Stimulated activated CD8-positive, alpha-beta memory T cell treated with anti-CD3 and anti-CD28 coated beads, Interleukin-4, amount 100 ng/mL, for 4 hours (primary cell): ENCODE measurements at places on chromosomes 1 and 21.

DNA sequence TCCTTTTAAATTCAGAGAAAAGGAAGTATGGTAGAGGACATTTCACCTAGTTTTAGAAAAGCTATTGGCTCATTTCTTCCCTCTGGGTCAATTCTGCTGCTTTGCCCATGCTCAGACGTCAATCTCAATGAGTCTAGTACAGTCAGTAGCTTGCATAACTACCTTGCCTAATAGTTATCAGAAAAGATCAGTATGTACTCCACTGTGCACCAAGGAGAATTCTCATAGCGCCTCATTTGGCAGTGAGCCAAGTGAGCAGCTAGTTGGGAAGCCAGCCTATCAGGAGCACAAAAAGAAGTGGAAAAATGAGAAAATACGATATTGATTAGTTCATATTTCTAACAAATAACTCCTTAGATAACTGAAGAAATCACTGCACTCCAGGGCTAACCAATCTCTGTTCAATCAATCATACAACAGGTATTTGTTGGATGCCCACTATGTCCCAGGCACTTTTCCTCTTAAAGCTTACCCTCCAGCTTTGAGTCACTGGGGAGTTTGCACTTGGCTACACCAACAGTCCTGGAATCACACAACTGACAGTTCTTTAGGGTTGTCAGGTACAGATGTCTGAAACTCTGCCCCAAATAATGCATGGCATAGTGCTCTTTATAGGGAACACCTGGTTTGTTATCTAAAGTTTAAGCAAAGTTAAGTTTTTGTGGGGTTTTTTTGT lies 50.2 kb downstream of the PRDX6 start:
- DNase-seq, result no peak

- no peak for DNase-seq
Observed at GRCh38 chr1:17306407-17306806, 1.6 kb upstream of the PADI4 start.

- DNase-seq, result no peak
Observed at GRCh38 chr1:226656601-226657277, 82.3 kb downstream of the ITPKB start.

- DNase-seq, result no peak
Observed at GRCh38 chr21:35482933-35483662, 434.0 kb upstream of the RUNX1 start.

DNA sequence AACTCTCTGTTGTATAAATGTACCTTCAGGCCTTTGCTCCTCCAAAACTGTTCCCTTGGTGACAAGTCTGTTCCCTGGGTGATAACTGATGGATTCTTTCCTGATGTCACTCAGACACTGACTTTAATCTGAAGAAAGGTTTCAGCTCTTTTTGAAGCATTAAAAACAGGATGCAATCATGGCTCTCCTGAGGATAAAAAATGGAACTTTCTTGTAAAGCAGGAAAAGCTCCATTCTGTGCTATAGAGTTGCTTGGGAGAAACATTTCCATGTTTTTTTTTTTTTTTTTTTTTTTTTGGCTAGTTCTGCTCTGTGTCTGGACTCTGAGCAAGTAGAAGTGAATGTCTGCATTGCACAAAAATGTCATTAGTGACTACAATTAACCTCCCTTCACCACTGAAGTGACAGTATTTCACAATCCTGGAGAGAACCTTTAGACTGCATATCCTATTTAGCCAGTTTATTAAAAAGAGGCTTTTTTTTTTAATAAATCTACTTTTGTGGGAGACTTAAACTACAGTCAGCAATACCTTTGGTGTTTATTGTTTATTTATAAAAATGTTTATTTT lies 101.7 kb upstream of the PRMT6 start:
- no peak for DNase-seq

DNA sequence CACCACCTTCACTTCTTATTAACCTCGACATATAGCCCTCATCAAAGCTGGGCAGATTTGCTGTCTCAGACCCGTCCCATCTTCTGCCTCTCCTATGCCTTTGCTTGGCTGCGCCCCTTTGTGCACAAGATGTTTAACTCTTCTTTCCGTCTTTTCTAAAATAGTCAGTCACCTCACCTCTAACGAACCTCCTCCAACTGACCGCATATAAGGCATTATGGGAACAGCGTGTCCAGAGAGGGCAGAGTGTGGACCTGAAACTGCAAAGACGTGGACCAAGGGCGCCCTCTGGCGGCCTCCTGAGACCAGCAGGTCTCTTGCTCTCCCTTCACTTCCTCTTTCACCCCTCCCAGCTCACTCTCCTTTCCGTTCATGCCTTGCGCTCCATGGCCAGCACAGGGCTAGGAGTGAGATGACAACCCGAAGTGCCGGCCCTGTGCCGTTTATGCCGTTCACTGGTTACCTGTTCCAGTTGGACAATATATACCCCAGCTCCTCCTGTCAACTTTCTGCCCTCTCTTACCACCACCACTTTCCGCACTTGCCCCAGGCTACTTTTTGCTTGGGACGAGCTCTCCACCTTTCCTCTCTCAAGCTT lies 2.5 kb upstream of the METTL25B start:
- peak; percentile 46 for DNase-seq

DNA sequence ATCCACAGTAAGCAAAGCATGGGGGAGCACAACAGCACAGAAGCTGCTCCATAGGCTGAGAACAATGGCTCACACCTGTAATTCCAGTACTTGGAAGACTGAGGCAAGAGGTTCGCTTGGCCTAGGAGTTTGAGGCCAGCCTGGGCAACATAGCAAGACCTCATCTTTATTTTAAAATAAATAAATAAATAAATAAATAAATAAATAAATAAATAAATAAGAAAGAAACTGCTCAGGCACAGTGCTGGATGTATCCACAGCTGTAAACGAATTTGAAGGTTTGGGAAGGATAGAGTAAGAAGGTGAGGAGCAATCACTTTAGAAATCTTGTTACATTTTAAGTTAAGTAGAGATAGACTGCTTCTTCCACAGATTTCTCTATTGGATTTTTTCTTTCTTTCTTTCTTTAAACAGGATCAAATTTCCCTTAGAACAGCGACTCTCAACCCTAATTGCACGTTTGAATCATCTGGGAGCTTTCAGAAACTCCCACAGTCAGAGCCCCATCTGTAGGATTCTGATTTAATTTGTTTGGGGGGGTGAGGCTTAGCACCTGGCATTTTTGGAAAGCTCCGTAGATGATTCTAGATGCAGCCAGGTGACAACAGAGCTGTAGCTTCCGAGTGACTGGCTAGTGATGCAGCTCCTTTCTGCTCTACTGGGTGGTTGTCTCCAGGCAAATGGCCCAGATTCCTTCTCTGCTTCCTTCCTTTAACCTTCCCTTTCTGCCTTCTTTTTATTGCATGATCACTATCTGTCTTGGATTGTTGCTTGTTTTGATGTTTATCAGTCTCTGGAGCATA lies 53.5 kb downstream of the S1PR1 start:
- DNase-seq, result no peak

DNA sequence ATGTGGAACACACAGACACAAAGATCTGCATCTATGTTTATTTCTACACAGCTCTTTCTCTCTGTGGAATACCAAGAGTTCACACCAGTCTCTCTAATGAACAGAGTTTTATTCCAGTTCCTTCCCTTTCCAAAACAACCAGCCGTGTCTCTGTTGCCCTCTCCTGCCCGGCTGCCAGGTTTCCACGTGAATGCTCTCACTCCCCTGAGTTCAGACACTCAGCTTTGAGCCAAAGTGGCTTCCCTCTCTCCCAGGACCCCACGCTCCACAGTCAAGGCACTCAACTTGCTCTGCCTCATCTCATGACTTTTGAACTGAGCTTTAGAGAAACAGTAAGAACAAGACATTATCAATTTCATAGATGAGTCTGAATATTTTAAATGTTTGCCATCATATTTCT lies 488.9 kb downstream of the SMYD3 start:
- DNase-seq, result no peak

DNA sequence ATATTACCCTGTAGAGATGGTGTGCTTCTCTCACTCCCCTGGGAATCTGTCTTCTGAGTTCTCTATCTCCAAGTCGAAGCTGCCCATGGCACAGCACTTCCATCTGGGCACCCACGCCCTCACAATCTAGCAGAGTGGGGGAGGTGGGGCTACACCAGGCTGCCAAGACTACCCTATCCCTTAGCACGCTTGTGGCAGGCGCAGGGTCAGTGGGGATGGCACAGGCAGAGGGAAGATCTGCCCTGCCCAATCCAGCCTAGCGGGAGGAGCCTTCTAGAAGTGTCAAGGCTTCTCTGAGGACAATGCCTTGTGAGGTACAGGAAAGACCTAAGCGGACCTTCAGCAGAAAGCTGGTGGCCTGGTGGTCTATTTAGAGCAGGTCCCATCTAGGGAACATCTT lies 49.1 kb downstream of the DMAP1 start:
- DNase-seq, result no peak

GRCh38 chr1:10494418-10494753 lies 19.6 kb downstream of the PEX14 start:
- DNase-seq, result no peak

DNA sequence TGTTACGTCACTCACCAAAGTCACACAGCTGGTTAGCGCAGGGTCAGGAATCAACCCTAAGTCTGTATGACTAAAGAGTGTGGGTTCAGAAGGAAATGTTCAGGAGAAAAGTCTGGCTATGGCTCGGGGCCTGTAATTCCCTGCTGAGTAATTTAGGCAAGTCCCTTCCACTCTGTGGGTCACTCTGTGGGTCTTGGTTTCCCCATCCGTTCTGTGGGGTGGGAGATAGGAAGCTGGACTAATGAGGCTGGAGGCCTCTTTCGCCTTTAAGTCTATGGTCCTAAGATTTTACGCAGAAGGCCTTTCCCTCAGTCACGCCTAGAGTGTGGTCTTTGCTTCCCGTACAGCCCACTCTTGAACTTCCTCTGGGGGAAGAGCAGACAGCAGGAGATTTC lies 14.3 kb upstream of the MED18 start:
- DNase-seq, result no peak

DNA sequence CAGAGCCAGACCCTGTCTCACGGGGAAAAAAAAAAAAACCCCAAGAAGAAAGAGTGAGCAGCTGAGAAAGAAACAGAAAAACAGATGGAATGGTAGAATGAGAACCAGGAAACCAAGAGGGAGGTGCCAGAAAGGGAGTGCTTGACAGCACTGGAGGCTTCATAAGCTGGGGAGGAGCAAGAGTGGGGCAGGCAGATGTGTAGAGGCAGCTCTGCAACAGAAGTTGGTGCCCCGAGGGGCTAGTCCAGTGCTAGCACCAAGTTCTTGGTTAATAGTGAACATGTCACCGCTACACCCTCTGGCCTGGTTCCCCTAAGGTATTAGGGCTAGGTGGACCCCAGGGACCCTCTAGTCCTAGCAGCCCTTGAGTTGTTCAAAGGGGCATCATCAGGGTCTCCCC lies 98.0 kb downstream of the TGFBR3 start:
- DNase-seq, result no peak

- DNase-seq, result no peak
Observed at GRCh38 chr1:14182856-14183255, 415.6 kb upstream of the KAZN start.

- DNase-seq, result no peak
Observed at GRCh38 chr1:183164340-183164739, 21.7 kb upstream of the LAMC2 start.

DNA sequence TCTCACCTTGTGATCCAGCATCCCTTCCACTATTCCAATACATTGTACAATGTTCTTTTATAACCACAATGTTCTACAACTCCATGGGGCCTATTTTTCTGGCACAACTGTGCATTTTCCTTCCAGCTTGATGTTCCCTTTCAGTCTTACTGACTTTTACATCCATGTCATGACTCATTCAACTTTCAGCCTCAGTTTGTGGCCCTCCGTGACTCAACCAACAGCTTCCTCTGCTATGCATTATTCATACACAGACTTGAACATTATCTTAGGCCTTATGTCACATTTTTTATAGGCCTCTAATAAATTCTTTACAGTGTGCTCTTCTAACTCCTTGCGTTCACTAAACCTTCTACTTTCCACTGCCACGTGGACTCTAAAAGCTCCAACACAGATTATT lies 119.4 kb upstream of the PRMT6 start:
- no peak for DNase-seq

DNA sequence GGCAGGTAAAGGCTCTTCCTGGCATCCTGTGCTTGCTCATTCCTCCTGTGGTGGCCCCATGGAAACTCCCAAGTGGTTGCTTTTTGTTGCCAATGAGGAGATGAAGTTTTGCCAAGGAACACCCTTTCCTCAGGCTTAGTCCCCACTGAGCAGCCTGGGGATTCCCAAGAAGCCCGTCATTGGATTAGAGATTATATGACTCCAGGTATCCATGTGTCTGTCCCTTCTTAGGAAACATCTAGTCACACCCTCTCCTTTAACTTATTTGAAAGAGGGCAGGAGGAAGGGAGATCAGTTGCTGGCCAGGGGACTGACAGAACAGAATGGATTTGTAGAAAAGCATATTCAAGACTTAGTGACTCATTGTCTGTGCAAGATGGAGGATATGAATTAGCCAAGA lies 3.8 kb upstream of the LCE3A start:
- no peak for DNase-seq

- no peak for DNase-seq
Observed at GRCh38 chr1:86430376-86430775, 6.4 kb downstream of the CLCA2 start.

- no peak for DNase-seq
Observed at GRCh38 chr1:111361761-111362160, 65.8 kb downstream of the OVGP1 start.

GRCh38 chr1:171809834-171810233 lies 28.4 kb downstream of the METTL13 start:
- DNase-seq, result no peak

- DNase-seq, result no peak
Observed at GRCh38 chr1:158371188-158371953, 17.7 kb downstream of the CD1E start.

DNA sequence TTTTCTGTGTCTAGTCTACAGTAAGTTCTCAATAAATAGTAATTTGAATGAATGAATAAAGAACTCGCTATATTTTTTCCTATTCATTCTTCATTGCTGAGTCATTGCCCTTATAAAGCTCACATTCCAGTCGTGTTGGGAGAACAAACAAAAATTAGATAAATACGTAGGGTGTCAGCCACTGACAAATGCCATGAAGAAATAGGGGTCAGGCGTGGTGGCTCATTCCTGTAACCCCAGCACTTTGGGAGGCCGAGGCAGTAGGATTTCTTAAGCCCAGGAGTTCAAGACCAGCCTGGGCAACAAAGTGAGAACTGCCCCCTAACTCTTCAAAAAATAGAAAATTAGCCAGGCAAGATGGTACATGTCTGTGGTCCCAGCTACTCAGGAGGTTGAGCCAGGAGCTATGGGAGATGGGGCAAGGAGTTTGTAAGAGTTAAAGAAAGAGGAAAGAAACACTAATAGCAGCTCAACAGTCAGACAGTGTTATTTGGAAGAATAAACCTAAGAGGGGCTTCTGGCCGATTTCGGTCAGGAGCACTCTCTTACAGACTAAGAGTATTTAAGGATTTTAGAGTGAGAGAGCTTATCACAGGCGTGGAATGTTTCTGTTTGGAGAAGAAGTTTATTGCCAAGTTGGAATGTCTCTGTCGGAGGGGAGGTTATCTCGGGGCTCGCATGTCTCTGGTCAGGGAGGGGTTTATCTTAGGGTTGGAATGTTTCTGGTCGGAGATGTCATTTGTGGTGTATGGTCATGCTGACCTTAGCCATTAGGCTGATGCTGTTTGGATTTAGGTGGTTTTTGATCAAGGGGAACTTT lies 1.8 kb upstream of the CHML start:
- DNase-seq, result no peak
